Smooth muscle cell of bladder (primary cell): ENCODE measurements at places on chromosomes 6 and 20. TPM values are rescaled to one million over a fixed set of nuclear protein-coding genes. Genes with fewer than 3 reads are reported as not detected.

PHACTR1 gene
- total RNA-seq, result under 0.01 and 0.09 TPM in 2 replicates

KIFC1 gene
- total RNA-seq, result 1.3 and 1.4 TPM in 2 replicates

ISM1 gene
- under 0.01 and 0.09 TPM in 2 replicates for total RNA-seq

TTLL9 gene
- under 0.01 and 0.09 TPM in 2 replicates for total RNA-seq

PLN gene
- 0.28 and 0.74 TPM in 2 replicates for total RNA-seq

FHL5 gene
- not detected in 2 replicates for total RNA-seq
